Karpas-422 (cell line): ENCODE measurements at places on chromosomes 7 and 10.
A peak's percentile ranks its signal among the peaks of the same experiment; 100 is the strongest.

DNA sequence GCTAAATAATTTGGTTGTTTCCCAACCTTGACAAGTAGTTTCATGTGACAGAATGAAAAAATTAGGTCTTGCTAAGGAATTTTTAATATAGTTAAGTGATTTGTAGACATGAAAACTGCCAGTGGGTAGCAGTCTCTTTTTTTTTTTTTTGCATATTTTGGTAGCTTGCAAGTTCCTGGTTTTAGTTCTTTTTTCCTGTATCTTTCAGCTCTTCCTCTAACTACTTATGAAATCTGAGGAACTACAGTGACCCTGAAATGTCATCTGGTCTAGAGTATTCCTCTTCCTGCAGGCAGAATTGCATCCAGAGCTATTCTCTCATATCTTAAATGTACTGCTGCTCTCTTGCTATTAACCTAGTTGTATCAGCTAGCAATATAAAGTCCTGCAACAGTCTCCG is 160.4 kb downstream of the HDAC9 start:
- no peak for DNase-seq

- no peak for DNase-seq
These were observed 1260.9 kb upstream of the SORCS1 start for GRCh38 chr10:108425283-108425964.

DNA sequence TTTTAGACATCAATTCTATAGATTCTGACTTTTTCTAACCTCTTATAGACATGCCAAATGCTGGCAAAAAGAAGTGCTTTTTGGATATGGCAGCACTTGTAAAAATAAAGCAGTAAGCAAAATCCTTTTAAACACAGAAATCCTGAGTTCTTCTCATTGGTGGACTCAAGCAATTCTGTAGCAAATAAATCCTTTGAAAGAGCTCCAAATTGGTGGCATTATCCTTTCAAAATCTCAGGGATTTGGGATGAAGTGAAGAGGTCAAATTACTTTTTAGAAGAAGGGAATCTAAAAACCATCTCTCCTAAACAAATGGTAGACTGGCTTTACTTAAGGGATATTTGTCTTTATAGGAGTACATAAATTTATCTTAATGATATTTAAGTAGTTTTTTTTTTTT is 17.5 kb upstream of the ASCC1 start:
- no peak for DNase-seq

- peak; percentile 92 for DNase-seq
These were observed 671 bp upstream of the PAXIP1 start for GRCh38 chr7:155003376-155004214.

DNA sequence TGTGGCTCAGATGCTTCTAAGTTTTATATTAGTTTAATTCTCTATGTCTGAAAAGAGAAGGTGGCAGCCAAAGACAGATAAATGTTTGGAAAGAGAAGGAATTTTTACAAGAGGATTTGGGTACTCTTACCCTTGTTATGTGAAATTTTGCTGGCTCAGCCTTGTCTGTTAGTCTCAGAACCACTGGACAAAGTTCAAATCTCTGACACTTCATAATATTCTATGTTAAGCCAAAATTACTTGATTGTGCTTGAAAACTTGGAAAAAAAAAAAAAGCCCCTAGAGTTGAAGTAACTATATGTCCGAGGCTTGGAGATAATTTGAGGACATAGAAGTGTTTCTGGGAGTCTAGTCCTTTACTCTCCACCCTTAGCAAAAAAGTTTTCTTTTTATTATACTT is 1079.3 kb upstream of the LRRTM3 start:
- no peak for DNase-seq
